ENCODE measurements at places on chromosomes 1 and 21. TPM values are rescaled to one million over a fixed set of nuclear protein-coding genes. Genes with fewer than 3 reads are reported as not detected.

- DNase-seq: no peak
These were observed 61.5 kb downstream of the SYT2 start for GRCh38 chr1:202648605-202649226.

- DNase-seq: no peak
These were observed 418.8 kb downstream of the DISC1 start for GRCh38 chr1:232045139-232045994.

DNA sequence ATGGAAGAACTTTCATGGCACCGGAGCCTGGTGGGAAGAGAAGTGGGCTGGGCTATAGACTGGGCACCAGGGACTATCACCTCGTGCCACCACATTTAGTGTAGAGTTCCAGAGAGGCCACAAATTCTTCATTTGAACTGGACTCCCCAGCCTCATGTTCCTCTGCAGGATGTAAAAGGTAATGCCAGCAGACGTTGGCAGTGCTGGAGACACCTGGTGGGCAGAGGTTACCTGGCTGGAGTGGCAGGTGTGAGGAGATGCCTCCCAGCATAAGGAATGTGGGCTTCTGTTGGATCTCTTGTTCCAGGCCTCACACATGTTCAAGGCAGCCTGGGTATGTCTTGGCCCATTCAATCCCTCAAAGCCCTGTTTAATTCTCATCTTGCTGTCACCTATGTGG, 35.2 kb downstream of the TEX35 start:
- DNase-seq: no peak

Gene KCNA3
- 0.08 TPM for polyA plus RNA-seq

DNA sequence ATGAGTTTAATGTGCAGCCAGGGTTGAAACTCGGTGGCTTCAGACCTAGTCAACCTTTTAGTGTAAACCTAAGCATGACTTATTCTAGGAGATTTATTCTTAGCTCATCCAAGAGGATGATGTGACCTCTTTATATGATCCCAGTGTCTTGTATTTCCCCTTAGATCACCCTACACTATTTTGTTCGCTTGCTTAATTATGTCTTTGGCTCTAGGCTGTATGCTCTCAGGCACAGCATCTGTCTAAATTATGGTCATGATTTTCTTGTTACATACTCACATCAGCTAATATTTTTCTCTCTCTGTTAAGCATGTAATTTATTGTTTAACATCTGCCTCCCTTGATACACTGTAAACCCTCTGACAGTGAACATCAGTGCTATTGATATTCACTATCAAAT, 19.1 kb downstream of the COL11A1 start:
- DNase-seq: no peak

Gene OR2T29
- polyA plus RNA-seq: not detected
